ENCODE measurements at places on chromosomes 7 and 10. TPM values are rescaled to one million over a fixed set of nuclear protein-coding genes. Genes with fewer than 3 reads are reported as not detected.

DNA sequence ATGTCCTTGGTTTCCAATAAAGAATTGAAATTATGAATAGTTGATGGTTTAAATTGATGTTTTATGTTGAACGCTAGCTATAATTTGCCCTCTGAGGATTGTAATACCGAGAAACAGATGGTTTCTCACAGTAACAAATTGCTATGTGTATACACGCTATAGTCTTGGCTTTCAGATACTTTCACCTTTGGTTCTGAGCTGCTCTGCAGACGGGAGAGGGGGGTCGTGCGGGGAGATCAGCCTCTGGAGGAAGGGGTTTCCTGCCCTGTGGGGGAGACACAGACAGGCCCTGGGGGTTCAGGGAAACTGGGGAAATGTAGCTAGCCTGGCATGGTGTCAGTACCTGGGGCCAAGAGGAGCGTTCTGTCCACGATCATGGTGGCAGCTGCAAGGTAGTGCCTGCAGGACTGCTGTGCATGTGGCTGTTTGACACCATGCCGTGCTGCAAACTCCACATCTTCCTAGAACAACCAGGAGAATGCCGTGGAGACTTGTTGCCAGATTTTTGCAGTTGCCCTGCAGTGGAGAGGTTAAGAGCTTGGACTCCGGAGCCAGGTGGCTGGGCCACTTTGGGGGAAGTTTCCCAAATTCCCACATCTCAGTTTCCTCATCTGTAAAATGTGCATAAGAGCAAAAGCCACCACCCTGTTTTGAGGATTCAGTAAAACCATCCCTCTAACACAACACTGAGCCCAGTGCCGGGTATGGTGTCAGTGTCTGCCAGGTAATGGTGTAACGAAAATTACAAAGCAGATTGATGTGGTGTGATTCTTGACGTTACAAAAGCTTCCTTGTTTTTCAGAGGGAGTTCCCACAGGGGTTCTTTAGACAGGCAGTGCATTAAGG, 167.9 kb downstream of the CUX1 start:
- H3K4me3 ChIP-seq: no peak overlapping the region
- no peak overlapping the region for H3K27ac ChIP-seq

GRCh38 chr7:100812729-100813128, 14.6 kb downstream of the EPHB4 start:
- no peak overlapping the region for H3K27ac ChIP-seq
- DNase-seq: no peak
- H3K4me1 ChIP-seq: no peaks in the 10 kb centered on the region
- H3K27me3 ChIP-seq: no peaks in the 10 kb centered on the region
- no peak overlapping the region for H3K4me3 ChIP-seq

- H3K27me3 ChIP-seq: no peaks in the 10 kb centered on the region
- DNase-seq: no peak
- H3K27ac ChIP-seq: no peak overlapping the region
- H3K36me3 ChIP-seq: no peaks in the 10 kb centered on the region
- no peak overlapping the region for H3K4me3 ChIP-seq
- no peaks in the 10 kb centered on the region for H3K4me1 ChIP-seq
Observed at GRCh38 chr7:69035826-69036225, 562.4 kb upstream of the AUTS2 start.

LIPF gene
- not detected for total RNA-seq

- H3K4me1 ChIP-seq: no peaks in the 10 kb centered on the region
- no peaks in the 10 kb centered on the region for H3K36me3 ChIP-seq
- H3K4me3 ChIP-seq: no peak overlapping the region
- no peak overlapping the region for H3K27ac ChIP-seq
Observed at GRCh38 chr7:132709971-132710567, 133.8 kb upstream of the PLXNA4 start.

CYP3A7 gene
- total RNA-seq: 2.3 TPM

GRCh38 chr10:66283874-66284464, 641.9 kb upstream of the LRRTM3 start:
- no peak overlapping the region for H3K27ac ChIP-seq
- H3K4me3 ChIP-seq: no peak overlapping the region
- DNase-seq: no peak
- no peaks in the 10 kb centered on the region for H3K36me3 ChIP-seq

DNA sequence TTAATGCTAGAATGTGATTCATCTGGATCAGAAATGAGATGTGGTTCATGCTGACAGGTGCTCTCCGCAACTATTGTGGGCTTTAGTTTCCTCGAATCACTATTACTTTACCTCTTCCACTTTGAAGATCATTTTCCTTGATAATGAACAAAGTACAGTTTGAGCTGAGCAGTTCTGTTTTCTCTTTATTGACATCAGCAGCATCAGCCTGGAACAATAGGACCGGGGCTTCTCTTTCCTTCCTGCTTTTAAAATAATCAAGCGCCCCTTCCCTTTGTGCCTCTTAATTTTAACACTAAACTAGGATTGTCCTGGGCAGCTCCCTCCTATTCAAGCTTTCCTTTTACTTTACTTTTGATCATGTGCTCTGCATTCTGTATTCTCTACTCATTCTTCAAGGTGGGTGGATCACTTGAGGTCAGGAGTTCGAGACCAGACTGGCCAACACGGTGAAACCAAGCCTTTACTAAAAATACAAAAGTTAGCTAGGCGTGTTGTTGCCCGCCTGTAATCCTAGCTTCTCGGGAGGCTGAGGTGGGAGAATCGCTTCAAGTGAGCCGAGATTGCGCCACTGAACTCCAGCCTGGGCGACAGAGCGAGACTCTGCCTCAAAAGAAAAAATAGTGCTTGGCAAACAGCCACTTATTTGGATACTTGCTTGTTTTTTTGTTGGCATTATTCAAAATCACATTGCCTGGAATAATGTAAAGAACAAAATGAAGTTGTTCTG, 67.0 kb upstream of the RHEB start:
- DNase-seq: no peak
- H3K4me1 ChIP-seq: no peaks in the 10 kb centered on the region
- H3K36me3 ChIP-seq: no peaks in the 10 kb centered on the region
- no peaks in the 10 kb centered on the region for H3K27me3 ChIP-seq
- no peak overlapping the region for H3K27ac ChIP-seq

GRCh38 chr7:51278797-51279196, 37.8 kb downstream of the COBL start:
- H3K36me3 ChIP-seq: no peaks in the 10 kb centered on the region
- no peak overlapping the region for H3K4me3 ChIP-seq
- no peak overlapping the region for H3K27ac ChIP-seq
- no peaks in the 10 kb centered on the region for H3K27me3 ChIP-seq

ADIRF gene
- 1,074 TPM for total RNA-seq

DNA sequence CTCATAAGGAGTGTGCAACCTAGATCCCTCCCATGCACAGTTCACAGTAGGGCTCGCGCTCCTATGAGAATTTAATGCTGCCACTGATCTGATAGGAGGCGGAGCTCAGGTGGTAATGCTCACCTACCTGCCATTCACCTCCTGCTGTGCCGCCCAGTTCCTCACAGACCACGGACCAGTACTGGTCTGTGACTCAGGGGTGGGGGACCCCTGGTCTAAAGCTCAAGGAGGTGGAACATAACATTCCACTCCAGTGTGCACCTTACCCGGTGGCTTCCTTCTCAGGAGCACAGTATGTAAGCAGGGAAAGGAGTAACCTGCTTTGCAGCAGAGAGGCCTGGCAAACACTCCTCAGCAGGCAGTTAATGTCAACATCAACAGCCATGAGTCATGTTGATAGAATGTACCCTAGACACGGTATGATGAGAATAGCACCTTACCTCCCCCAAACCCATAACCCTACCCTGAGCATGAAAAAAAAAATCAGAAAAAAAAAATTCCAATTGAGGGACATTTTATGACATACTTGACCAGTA, 273.5 kb downstream of the FGFR2 start:
- DNase-seq: no peak
- no peak overlapping the region for H3K4me3 ChIP-seq
- no peaks in the 10 kb centered on the region for H3K27me3 ChIP-seq
- H3K27ac ChIP-seq: no peak overlapping the region

- no peaks in the 10 kb centered on the region for H3K36me3 ChIP-seq
- DNase-seq: no peak
- no peak overlapping the region for H3K4me3 ChIP-seq
- no peaks in the 10 kb centered on the region for H3K27me3 ChIP-seq
- H3K4me1 ChIP-seq: no peaks in the 10 kb centered on the region
Observed at GRCh38 chr7:87874066-87874465, 2.1 kb downstream of the SLC25A40 start.

- no peaks in the 10 kb centered on the region for H3K4me1 ChIP-seq
- no peak for DNase-seq
- H3K4me3 ChIP-seq: no peak overlapping the region
- no peaks in the 10 kb centered on the region for H3K36me3 ChIP-seq
- H3K27me3 ChIP-seq: no peaks in the 10 kb centered on the region
- no peak overlapping the region for H3K27ac ChIP-seq
Observed at GRCh38 chr10:23525406-23525805, 86.5 kb downstream of the OTUD1 start.

DNA sequence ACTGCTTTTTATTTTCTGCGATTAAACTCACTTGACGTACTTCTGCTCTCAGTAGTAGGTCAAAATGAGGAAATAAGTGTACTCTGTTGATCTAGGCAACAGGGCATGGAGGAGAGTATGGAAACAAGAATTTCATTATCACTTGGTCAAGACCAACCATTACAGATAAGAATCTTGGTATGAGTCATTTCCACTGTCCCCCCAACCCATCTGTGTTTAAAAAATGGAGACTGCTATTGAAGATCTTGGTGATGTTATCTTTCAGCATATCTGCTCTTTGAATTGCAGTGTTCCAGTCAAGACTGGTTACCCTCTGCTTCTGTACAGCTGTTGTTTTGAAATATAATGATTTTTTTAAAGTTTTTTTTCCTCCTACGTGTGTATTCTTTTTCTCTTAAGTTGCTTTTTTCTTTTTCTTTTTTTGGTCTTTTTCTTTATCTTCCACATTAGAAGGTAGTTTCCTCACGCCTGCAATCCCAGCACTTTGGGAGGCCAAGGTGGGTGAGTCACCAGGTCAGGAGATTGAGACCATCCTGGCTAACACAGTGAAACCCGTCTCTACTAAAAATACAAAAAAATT, 11.7 kb downstream of the STAM start:
- no peak for DNase-seq
- H3K4me1 ChIP-seq: no peaks in the 10 kb centered on the region
- no peak overlapping the region for H3K4me3 ChIP-seq
- H3K36me3 ChIP-seq: no peaks in the 10 kb centered on the region
- no peaks in the 10 kb centered on the region for H3K27me3 ChIP-seq

GRCh38 chr7:79855172-79855571, 279.5 kb upstream of the GNAI1 start:
- no peak for DNase-seq
- no peaks in the 10 kb centered on the region for H3K27me3 ChIP-seq

GRCh38 chr7:35875292-35875691, 74.4 kb downstream of the SEPTIN7 start:
- H3K4me3 ChIP-seq: no peak overlapping the region
- H3K27me3 ChIP-seq: no peaks in the 10 kb centered on the region
- no peak overlapping the region for H3K27ac ChIP-seq
- no peak for DNase-seq

GRCh38 chr7:92988051-92988450, 129.7 kb downstream of the SAMD9 start:
- no peak overlapping the region for H3K4me3 ChIP-seq
- no peaks in the 10 kb centered on the region for H3K4me1 ChIP-seq
- H3K27ac ChIP-seq: no peak overlapping the region

DNA sequence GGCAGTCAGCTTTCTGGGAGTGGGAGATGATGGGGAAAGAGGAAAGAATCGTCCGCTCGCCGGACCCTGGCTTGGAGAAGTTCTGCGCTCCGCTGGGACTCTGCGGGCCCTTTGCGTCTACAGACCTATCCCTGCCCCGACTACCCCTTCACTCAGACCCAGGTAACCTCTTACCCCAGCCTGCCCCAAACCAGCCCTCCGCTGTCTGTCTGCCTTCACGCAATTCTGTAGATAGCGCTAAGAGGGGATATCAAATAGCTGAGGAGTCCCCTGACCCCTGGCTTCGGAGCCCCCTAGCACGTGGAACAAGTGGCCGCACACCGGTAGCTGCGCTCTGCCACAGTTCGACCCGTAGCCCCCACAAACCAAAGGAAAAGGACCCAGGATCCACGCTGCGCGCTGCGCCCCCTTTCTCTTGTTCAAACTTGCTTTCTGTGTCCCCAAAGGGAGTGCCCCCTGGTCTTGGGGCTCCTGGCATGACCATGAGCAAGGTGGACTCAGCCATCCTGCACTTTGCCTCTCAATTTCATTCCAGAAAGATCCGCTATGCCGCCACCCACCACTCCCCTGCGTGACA, 7.0 kb downstream of the HOXA4 start:
- no peaks in the 10 kb centered on the region for H3K36me3 ChIP-seq
- peak; percentile 12 for DNase-seq
- no peaks in the 10 kb centered on the region for H3K4me1 ChIP-seq
- H3K27ac ChIP-seq: peak overlapping the region; percentile 98

DNA sequence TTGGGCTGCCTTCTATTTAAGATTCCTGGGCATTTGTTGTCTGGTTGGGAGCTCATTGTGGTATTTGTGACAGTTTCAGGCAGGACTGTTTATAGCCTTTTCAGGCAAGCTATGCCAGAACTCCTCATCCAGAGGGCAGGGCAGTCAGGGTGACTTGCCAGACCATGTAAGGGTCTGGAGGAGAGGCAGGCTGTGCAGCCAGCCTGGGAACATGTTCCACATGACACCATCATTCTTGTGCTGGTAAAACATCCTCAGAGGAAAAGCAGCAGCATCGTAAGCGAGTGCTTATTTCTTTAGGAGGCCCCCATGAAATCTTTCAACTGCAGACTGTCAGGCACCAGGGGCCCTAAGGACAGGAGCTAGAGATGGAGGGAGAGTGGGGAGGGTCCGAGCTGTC, 44.0 kb upstream of the SORBS1 start:
- no peaks in the 10 kb centered on the region for H3K27me3 ChIP-seq
- no peaks in the 10 kb centered on the region for H3K4me1 ChIP-seq
- no peak for DNase-seq
- peak overlapping the region; percentile 26 for H3K27ac ChIP-seq

ANKRD7 gene
- 0.73 TPM for total RNA-seq

- no peak for DNase-seq
- H3K27ac ChIP-seq: no peak overlapping the region
- H3K27me3 ChIP-seq: no peaks in the 10 kb centered on the region
- H3K4me3 ChIP-seq: no peak overlapping the region
- no peaks in the 10 kb centered on the region for H3K4me1 ChIP-seq
Observed at GRCh38 chr7:46071601-46072000, 150.5 kb upstream of the IGFBP3 start.

DNA sequence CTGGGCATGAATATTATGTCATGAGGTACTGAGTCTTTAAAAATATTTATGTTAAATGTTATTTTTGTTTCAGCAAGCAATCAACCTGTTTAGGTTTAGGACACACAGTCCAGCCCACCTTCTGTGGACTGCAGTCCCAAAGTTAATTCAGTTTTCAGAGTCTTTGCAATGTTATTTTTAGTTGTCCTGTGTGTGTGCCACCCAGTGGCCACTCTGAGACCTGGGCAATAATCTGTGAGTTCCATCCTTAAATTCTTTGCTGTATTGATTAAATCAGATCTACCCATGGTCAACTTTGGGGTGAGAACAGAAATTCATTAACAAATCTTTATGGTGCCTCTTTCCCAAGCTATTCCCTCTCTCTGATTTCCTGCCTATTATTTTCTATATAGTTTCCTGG, 415.1 kb downstream of the CCSER2 start:
- no peak for DNase-seq
- no peaks in the 10 kb centered on the region for H3K36me3 ChIP-seq
- H3K27ac ChIP-seq: no peak overlapping the region
- no peaks in the 10 kb centered on the region for H3K27me3 ChIP-seq
- H3K4me1 ChIP-seq: no peaks in the 10 kb centered on the region
- H3K4me3 ChIP-seq: no peak overlapping the region

SEC31B gene
- 9.8 TPM for total RNA-seq

GRCh38 chr10:102453502-102453901, 2.2 kb upstream of the C10orf95 start:
- H3K36me3 ChIP-seq: no peaks in the 10 kb centered on the region
- H3K27me3 ChIP-seq: no peaks in the 10 kb centered on the region

Data from breast epithelium (tissue), 4 donors.